ENCODE measurements at places on chromosomes 3 and 15. TPM values are rescaled to one million over a fixed set of nuclear protein-coding genes. Genes with fewer than 3 reads are reported as not detected.

DNA sequence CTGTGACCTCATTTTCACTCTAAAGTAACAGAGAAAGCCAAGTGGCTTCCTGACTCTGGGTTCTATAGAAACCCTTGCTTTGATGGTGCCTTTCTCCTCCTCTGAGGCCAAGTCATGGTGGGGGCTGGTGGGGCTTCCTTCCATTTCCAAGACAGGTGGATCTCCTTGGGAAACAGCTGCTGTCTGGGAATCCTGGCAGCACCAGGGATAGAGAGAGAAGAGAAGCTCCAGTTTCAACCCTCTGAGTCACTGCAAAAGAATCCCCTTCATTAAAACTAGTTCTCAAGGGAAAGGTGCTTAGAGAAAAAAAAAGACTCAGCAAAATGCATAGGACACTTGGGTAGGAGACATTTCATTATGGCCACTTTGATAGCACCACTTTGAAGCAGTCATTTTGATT, 614.4 kb downstream of the FHIT start:
- DNase-seq: no peak

DNA sequence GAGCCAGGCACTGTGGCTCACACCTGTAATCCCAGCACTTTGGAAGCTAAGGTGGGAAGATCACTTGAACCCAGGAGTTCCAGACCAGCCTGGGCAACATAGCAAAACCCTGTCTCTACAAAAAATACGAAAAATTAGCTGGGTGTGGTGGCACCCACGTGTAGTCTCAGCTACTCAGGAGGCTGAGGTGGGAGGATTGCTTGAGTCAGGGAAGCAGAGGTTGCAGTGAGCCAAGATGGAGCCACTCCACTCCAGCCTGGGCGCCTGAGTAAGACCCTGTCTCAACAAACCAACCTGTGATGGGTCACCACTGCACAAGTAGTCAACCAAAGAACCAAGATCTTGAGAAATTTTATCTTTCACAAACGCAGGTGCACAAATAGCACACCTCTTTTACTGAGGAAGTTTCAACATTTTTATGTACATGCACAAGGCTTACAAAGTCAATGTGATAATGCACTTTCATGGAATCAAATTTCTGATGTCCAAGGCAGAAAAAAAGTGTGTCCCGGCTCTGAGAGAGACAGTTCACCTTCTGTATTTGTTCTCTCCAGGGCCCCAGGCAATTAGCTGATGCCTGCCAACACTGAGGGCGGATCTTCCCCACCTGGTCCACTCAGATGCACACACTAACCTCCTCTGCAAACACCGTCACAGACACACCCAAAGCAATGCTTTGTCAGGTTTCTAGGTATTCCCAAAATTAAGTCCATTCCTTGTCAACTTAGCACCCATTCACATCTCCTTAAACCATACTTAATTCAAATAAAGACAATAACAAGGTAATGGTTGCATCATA, 12.4 kb downstream of the ACAA1 start:
- DNase-seq: no peak

Gene PLA2G4E
- not detected for total RNA-seq

Gene CCR4
- 56.3 TPM for total RNA-seq

DNA sequence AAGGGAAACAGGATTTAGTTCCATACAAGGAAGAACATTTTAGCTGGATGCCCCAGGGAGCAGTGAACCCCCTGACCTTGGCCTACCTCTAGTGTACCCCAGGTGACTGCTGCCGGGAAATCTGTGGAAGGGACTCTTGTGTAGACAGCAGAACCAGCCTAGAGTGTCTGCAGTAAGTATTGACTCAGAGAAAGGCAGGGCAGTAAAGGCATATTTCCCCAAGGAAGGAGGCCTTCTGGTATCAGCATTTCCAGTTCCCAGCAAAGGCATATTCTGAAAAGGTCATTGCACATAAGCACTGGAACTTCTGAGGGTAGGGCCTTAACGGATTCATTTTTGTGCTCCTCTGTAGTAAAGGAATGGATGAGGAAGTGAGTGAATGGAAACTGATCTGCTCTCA, 246.2 kb downstream of the FAM43A start:
- no peak for DNase-seq

DNA sequence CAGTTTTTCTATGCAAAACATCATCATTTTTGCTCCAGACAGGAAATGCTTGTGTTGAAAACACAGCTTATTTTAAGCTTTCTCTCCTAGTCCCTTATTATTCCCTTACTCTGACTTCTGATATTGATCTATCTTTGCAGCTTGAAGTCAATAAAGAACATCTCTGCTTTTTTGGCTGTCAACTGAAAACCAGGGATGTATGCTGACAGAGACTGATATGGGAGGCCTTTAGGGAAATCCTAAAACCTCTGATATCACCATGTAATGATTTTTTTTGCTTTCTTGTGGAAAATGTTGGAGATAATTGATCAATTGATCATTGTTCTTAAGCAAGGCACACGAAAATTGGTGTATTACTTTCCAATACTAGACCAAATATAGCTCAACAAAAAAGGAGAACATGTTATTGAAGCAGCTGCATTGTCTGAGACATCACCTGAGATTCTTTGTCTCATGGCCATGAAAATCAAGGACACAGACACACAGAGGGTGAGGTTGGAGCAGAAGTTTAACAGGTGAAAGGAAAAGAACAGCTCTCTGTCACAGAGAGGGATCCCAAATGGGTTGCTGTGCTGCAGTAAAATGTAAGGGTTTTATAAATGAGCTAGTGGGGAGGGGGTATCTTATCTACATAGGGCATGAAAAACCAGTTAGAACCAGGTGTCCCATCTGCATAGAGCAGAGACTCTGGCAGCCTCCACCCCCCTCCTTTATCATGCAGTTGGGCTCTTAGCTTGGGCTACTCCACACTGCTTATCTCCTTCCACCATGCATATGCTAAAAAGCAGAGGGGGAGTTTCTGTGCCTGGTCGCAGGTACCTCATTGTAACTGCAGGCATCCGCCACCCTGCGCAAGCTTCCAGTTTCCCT, 17.0 kb upstream of the SENP7 start:
- no peak for DNase-seq

DNA sequence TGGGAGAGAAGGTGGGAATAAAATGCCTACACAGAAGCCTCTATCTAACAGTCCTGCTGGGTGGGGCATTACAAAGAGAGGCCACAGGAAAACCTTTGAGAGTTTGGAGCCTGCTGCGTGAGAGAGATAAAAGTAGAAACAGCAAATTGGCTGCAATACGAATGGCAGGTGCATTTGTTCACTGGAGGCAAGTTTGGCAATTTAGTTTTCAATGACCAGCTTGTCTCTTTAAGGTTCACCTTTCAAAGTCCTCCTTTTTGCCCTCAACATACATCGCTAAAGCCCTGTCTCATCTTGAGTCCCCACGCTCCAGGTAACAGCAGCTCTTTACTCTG, 405.7 kb downstream of the LSAMP start:
- DNase-seq: no peak

GRCh38 chr3:196115678-196116083, 33.8 kb upstream of the TFRC start:
- no peak for DNase-seq

GRCh38 chr15:69341356-69341755, 42.6 kb downstream of the PAQR5 start:
- no peak for DNase-seq

GRCh38 chr15:71052356-71052755, 62.9 kb upstream of the THSD4 start:
- DNase-seq: no peak

Gene FBXW12
- not detected for total RNA-seq

Measured in activated T-cell treated with anti-CD3 and anti-CD28 coated beads, Interleukin-2, amount 50 U/mL, for 72 hours (primary cell).